ENCODE measurements at places on chromosomes 4 and X.
A peak's percentile ranks its signal among the peaks of the same experiment; 100 is the strongest.

DNA sequence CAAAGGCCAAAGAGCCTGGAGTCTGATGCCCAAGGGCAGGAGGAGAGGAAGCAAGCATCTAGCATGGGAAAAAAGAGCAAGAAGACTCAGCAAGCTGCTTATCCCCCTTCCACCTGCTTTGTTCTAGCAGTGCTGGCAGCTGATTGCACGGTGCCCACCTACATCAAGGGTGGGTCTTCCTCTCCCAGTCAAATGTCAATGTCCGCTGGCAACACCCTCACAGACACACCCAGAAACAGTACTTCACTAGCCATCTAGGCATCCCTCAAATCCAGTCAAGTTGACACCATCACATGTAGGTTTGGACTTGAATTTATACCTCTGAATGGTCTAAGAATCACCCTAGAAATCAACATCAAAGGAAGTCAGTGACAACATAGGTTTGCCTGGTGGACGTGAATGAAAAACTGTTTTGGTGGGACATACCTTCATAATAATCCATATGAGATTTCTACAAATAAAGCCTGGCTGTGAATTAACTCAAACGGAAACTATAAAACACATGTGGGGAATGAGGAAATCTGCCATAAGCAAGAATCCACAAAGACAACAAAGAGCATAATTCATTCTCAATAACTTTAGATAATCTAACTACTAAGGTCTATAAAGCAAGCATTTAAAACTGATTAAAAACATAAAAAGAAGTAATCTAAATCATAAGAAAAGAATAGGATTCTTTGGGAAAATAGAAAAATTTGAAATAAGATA lies 185.8 kb upstream of the JADE1 start:
- no peak for DNase-seq

DNA sequence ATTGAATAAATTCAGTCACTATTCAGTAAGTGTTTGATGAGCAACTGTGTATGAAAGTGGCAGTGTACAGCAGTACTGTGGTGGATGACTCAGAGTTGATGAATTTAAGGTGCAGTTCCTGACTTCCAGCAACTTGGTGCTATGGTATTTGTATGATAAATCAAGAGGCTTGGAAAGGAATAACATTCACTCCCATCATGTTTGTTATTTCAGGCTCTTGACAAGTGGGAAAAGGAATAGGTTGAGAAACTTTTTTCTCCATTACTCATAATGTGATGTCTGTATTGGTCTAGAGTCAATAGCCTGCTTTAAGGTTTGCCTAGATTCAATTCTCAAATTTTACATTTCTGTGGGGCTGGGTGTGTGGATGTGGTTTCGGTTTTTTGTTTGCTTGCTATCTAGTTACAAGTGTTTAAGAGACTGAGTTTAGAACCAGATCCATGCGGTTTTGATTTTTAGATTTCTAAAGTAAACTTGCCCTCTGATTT lies 35.1 kb upstream of the CYP2U1 start:
- no peak for DNase-seq

DNA sequence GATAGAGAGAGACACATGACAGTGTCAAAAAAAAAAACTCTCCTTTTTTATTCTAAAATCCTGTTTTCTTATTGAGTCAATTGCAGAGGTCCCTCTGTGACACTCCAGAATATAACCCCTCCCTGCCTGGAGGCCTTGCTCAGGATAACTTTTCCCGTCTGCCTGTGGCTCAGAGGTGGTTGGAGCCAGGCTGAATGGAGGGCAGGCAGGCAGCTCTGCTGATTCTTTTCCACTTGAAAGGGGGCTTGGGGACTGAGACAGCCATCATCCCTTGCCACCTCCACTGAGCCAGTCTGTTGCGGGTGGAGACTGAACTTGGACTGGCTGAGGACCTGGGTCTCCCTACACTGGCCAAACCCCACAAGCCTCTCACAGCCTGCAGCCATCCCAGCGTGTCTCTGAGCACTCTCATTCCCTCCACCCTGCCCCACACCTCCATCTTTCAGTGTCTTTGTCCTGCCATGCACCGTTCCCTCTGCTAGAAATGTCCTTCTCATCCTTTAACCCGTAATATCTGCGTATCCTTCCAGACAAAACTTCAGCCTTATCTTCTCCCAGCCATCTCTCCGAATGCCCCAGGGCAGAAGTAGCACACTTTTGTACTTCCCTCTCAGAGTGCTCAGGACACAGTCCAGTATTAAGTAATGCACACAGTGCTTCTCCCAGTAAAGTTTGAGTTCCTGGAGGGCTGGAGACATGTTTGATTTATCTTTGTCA lies 139.9 kb downstream of the CHIC2 start:
- DNase-seq, result no peak

- DNase-seq, result no peak
Measured at GRCh38 chrX:51866210-51866609, 27.2 kb upstream of the MAGED1 start.

GRCh38 chr4:57078685-57079521 lies 31.3 kb downstream of the IGFBP7 start:
- no peak for DNase-seq

GRCh38 chr4:13547485-13548041 lies 3.3 kb upstream of the NKX3-2 start:
- no peak for DNase-seq

- DNase-seq, result no peak
Measured at GRCh38 chr4:188918787-188919186, 779.5 kb downstream of the TRIML1 start.

DNA sequence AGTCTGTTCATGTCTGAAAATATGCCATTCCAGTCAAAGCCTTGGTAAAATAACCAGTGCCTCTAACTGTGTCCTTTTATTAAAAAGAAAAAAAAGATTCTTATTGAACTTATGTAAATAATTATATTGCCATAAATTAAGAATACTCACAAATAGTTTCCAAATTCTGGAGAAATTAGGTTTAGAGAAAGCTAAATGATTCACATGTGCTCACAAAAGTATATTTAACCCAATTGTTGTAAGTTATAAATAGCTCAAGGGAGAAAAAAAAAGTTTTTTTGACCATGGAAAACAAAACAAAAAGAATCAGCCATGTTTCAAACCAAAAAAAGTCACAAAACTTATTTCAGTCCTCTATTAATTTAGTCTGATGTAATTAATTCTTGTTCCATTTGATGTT lies 25.3 kb upstream of the HERC6 start:
- DNase-seq, result no peak

GRCh38 chr4:56026596-56026995 lies 77.9 kb downstream of the CEP135 start:
- no peak for DNase-seq

DNA sequence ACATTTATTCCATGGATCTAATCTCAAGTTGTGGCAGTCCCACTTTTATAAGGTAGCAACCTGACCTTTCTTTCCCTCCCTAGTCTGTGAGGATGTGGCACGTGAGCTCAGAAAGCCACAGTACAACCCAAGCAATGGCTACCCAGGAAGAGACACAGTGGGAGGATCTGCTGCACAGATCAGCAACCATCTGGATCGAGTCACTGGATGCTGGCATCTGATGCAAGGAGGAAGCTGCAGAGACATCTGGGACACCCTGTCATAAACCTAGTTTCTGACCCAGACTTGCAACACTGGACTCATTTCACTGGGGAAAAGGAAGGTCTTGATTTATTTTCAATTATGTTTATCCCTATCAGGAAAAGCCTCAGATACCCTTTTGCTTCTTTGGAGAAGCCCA lies 327.1 kb downstream of the PAPSS1 start:
- DNase-seq, result peak; percentile 45

- no peak for DNase-seq
Measured at GRCh38 chr4:38985410-38986100, 46.7 kb downstream of the TMEM156 start.

- no peak for DNase-seq
Measured at GRCh38 chr4:28973587-28974350, 1746.4 kb upstream of the PCDH7 start.

DNA sequence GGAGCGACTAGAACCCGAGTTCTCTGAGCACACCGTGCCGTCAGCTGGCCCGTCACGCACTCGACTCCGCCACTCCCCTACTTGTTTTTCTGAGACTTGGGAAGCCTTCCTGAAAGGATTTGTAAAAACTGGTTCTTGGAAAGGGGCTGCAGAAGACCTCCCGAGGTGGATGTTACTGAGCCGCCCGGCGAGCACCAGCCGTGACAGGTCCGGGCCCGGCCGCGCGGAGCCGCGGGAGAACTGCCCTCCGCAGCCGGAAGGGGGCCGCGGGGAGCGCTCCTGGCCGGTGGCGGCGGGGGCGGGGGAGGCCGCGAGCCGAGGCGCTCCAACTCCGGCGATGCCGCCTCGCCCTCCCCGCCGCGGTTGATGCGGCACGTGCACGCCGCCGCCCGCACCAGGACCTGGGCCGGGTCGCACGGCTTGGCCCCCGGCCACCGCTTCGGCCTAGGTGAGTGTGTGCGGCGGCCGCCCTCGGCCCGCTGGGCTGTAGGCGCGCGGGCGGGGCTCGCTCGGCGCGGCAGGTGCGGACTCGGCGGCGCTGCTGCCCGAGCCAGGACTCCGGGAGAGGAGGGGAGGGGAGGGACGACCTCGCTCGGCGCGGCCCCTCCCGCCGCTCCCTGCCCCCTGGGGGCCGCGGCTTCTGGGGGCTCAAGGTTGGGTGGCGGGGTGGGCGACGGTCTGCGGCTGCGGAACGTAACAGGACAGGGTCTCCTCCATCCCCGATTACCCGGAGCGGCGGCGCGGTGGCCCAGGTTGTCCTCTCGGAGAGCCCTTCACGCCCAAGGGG lies 1.7 kb downstream of the SPRY1 start:
- peak; percentile 19 for DNase-seq

DNA sequence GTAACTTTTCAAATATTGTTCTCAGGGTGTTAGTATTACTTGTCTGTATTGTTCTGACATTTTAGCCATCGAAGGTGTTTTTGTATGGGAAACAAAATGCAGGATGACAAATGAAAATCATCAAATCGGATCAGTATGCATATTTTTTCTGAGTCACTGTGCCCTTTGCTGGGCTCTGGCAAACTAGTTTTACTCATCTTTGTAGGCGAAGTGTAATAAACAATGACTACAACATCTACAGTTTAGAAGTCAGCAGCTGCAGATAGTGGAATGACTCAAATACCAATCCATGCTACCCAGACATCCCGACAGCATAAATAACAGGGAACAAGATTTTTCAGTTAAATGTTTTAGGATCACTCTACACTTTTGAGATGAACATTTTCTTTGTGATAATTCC lies 557.3 kb upstream of the TENM3 start:
- DNase-seq, result no peak

DNA sequence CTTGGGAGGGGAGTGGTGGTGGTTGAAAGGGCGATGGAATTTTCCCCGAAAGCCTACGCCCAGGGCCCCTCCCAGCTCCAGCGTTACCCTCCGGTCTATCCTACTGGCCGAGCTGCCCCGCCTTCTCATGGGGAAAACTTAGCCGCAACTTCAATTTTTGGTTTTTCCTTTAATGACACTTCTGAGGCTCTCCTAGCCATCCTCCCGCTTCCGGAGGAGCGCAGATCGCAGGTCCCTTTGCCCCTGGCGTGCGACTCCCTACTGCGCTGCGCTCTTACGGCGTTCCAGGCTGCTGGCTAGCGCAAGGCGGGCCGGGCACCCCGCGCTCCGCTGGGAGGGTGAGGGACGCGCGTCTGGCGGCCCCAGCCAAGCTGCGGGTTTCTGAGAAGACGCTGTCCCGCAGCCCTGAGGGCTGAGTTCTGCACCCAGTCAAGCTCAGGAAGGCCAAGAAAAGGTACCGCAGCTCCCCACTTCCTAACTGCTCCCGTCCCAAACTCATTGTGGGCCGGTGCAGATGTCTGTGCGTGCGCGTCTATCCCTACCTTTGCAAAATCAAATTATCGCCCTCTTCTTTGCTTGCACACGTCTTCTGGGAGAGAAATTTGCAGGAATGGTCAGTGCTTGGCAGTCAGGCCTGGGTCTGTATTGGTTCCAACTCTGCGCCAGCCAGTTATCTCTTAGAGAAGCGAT lies 533 bp downstream of the IL15 start:
- DNase-seq, result peak; percentile 3

- no peak for DNase-seq
Measured at GRCh38 chrX:137032841-137033773, 688 bp downstream of the GPR101 start.

GRCh38 chrX:24805201-24805600 lies 111.5 kb downstream of the POLA1 start:
- DNase-seq, result no peak

DNA sequence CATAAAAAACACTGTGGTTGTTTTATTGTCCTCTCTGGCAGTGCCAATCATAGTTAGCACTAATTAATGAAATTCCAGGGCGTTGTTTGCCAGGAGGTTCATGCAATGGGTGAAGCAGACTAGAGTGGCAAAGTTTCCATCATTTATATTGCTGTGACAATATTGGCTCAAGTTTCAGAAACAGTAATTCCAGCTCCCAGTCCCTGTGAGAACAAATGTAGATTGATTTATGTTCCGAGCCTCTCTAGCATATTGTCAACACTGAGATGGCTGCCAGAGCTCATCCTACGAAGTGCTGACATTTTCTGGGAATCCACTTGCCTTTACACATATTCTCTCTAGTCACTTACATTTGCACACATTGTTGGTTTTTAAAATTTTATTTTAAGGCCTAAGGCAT lies 440.0 kb upstream of the IGFBP7 start:
- DNase-seq, result peak; percentile 55

DNA sequence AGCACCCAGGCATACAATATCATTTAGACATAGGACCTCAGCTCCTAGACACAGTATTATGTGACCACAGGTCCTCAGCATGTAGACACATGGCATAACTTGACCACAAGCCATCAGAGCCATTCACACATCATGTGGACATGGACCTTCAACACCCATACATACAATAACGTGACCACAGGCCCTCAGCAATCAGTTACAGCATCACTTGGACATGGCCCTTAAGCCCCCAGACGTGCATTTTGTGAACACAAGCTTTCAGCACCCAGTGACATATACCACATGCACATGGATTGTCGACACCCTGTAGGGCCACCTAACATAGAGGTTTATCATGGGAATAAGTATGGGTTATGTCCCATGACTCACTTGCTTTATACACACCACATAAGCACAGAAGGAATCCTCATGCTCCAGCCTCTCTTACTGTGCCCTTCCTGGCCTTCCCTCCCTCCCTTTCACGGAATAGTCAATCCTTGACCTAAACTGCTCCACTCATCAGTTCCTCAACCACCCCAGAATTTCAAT lies 1.9 kb downstream of the TSPYL2 start:
- DNase-seq, result no peak

DNA sequence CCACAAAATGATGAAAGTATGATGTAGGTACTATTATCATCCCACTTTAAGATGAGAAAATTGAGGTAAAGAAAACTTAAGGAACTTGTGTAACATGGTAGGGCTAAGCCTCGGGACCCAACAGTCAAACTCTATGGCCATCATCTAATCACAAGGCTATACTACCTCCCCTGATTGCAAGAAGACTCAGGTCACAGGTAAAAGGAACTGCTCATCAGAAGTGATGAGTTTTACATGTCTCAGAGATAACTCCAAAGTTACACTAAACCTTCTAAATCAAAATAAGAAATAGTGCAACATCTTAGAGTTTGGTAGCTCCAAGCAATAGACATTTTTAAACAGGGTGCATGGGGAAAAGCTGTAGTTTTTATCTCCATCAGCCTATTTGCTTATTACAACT lies 96.5 kb upstream of the MYOZ2 start:
- no peak for DNase-seq

- no peak for DNase-seq
Measured at GRCh38 chr4:37830640-37831039, 4.2 kb downstream of the PGM2 start.
